ENCODE measurements at places on chromosomes 2 and 18.

DNA sequence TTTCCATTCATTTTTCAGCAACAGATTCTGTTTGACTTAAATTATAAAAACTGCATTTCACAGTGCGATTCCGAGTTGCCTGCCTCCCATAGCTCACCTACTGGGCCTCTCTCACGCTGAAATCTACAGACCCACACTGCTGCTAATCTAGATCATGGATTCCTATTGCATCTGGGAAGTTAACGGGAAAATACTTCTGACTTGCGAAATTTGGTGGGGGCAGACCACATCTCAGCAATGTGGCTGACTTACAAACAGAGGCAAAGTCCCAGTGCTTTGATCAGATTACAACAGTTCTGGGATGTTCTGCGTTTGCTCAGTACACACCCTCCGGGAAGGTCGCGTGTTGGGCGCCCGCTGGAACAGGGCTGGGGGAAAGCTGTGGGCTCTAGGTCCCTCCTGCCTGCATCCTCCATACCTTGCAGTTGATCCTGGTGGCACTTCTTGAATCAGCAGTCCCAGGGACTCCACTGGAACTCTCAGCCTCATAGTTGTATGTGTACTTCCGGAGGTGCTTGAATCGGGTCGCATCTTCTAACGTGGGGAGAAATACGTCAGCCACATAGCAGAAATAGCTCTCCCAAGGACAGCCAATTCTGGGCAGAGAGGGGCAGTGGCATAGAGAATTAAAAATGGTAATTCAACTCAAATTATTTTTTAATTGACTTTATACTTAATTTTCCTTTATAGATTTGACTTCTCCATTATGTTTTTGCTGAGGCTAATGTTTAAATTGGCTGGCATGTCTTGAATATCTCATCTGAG lies 1.7 kb downstream of the APOB start:
- DNase-seq: no peak

GRCh38 chr2:7419814-7420311 lies 502.7 kb downstream of the RNF144A start:
- DNase-seq: no peak

DNA sequence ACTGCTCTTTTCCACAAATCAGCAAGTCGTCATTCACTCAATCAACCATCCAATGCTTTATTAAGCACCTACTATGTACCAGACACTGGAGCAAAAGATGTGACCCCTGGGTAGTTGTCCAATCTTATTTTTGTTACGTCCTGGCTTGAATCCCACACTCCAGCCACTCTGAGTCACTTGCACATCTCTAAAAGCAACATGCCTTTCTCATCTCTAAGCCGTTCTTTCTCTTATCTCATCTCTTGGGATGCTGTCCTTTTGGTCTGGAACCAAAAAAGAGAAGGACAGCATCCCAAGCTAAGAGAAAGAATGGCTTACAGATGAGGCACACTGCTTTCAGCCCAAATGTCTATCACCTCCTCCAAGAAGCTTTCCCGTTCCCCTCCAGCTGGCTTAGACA lies 58.8 kb downstream of the RNF152 start:
- DNase-seq: no peak

GRCh38 chr2:176960736-176961520 lies 251.7 kb upstream of the HNRNPA3 start:
- no peak for DNase-seq

DNA sequence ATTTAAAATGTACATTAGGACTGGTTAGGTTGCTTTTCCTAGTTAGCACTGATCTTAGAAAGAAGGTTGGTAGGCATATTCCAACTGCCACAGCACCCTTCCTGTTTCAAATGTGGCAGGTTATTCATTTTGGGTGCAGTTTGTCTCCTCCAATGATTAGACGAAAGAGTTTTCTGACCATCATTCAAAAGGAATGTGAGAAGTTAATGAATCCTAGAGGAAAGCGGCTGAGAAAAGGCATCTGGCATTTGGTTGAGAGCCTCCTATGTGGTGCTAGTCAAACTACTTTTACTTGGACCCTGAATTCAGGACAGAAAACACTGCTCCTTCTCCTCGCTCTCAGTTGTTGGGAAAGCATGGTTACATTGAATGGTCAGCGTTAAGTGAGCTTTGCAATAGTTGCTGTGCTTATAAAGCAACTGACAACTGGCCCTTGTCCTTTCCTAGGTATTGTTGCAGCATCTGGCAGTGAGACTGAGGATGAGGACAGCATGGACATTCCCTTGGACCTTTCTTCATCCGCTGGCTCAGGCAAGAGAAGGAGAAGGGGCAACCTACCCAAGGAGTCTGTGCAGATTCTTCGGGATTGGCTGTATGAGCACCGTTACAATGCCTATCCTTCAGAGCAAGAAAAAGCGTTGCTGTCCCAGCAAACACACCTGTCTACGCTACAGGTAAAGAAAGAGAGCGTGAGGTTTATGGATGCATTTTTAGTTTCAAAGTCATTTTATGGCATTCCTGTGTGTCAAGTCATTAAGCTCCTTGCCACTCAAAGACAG lies 6.1 kb downstream of the TGIF1 start:
- peak; percentile 58 for DNase-seq

GRCh38 chr2:149650006-149650405 lies 62.4 kb upstream of the MMADHC start:
- no peak for DNase-seq

- no peak for DNase-seq
Observed at GRCh38 chr2:10241641-10242430, 60.9 kb upstream of the HPCAL1 start.

GRCh38 chr2:70957798-70958197 lies 20.6 kb upstream of the ANKRD53 start:
- no peak for DNase-seq

GRCh38 chr2:169362118-169362893 lies at the start of gene LRP2:
Gene LRP2, minus strand, starts transcription at chr2:169362534. Its CDS starts 135 bp downstream, at chr2:169362399.
- no peak for DNase-seq

GRCh38 chr2:204530464-204530805 lies 14.8 kb upstream of the PARD3B start:
- peak; percentile 30 for DNase-seq

GRCh38 chr2:51995293-51995692 lies 963.4 kb upstream of the NRXN1 start:
- DNase-seq: no peak

Measured in LoVo (cell line).